ENCODE measurements at places on chromosomes 12 and 14. TPM values are rescaled to one million over a fixed set of nuclear protein-coding genes. Genes with fewer than 3 reads are reported as not detected.

Gene TMEM63C
- 1.4 TPM for total RNA-seq

Gene KERA
- total RNA-seq = not detected

Gene CD163
- not detected for total RNA-seq

Gene TSFM
- total RNA-seq = 23.6 TPM
